ENCODE measurements at places on chromosomes 13 and 19. TPM values are rescaled to one million over a fixed set of nuclear protein-coding genes. Genes with fewer than 3 reads are reported as not detected.

Gene KLK6
- not detected for total RNA-seq

Gene TIMM44
- total RNA-seq, result 65.7 TPM

Gene NUDT15
- 14.1 TPM for total RNA-seq

Gene EEF2
- total RNA-seq, result 4,292 TPM

Gene SLC17A7
- not detected for total RNA-seq

Gene PTPRH
- total RNA-seq, result 5.5 TPM

Gene LAIR1
- total RNA-seq, result not detected

Gene NCAN
- total RNA-seq, result not detected

Gene FGF14
- 0.14 TPM for total RNA-seq

Gene RDH8
- total RNA-seq, result not detected

Gene TMEM59L
- total RNA-seq, result 1.00 TPM

Gene ZNF729
- not detected for total RNA-seq

Gene GZMM
- not detected for total RNA-seq

Gene CLEC17A
- total RNA-seq, result 0.28 TPM

Gene SERPINE3
- not detected for total RNA-seq

Gene CELF5
- not detected for total RNA-seq

Gene KRTDAP
- total RNA-seq, result not detected

Gene CYP4F3
- not detected for total RNA-seq

Gene DIAPH3
- total RNA-seq, result 1.8 TPM

Gene SIGLEC8
- not detected for total RNA-seq

Gene HSPB6
- total RNA-seq, result 50.3 TPM

Gene KIR2DL3
- not detected for total RNA-seq

Gene SIGLEC12
- total RNA-seq, result not detected

Gene NLRP4
- total RNA-seq, result not detected

Gene MOB3A
- total RNA-seq, result 11.2 TPM

Gene UPK1A
- total RNA-seq, result 0.09 TPM

Gene IGFL2
- not detected for total RNA-seq

Gene NPHS1
- not detected for total RNA-seq

Gene RNF113B
- total RNA-seq, result not detected

Gene LGALS14
- not detected for total RNA-seq

Gene BEST2
- not detected for total RNA-seq

Gene ASPDH
- total RNA-seq, result not detected

Gene GFY
- not detected for total RNA-seq

Gene WDR62
- 0.55 TPM for total RNA-seq

Gene SGCG
- total RNA-seq, result 12.5 TPM

Gene REEP6
- 2.0 TPM for total RNA-seq
